ENCODE measurements at places on chromosomes 13 and 19. TPM values are rescaled to one million over a fixed set of nuclear protein-coding genes. Genes with fewer than 3 reads are reported as not detected.

GRCh38 chr13:33174491-33174890 is 111.1 kb downstream of the STARD13 start:
- no peak overlapping the region for H3K27ac ChIP-seq
- H3K4me1 ChIP-seq: no peaks in the 10 kb centered on the region
- no peaks in the 10 kb centered on the region for H3K27me3 ChIP-seq
- H3K4me3 ChIP-seq: no peak overlapping the region
- DNase-seq: no peak

GRCh38 chr19:54464044-54464629 is 559 bp upstream of the LENG9 start:
- H3K27ac ChIP-seq: peak overlapping the region; percentile 98
- peaks cover 32% of the 10 kb centered on the region for H3K36me3 ChIP-seq
- H3K4me1 ChIP-seq: peaks cover 53% of the 10 kb centered on the region
- H3K27me3 ChIP-seq: peaks cover 3% of the 10 kb centered on the region

The N4BP2L2 gene
- total RNA-seq: 192 TPM

The FOXA3 gene
- total RNA-seq: 0.68 TPM

DNA sequence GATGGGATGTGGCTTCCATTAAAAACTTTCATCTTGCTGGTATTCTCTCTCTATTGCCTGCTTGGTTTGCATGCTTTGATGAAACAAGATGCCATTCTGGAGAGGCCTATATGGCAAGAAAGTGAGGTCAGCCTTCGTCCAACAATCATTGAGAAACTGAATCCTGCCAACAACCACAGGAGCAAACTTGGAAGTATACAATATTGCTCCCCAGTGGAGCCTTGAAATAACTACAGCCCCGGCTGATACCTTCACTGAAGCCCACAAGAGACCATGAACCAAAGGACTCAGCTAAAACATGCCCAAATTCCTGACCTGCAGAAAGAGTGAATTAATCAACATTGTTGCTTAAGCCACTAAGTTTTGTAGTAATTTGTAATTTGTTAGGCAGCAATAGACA is 82.5 kb upstream of the FGF14 start:
- H3K27ac ChIP-seq: no peak overlapping the region
- H3K27me3 ChIP-seq: no peaks in the 10 kb centered on the region
- DNase-seq: no peak
- no peaks in the 10 kb centered on the region for H3K4me1 ChIP-seq
- H3K4me3 ChIP-seq: no peak overlapping the region

The KRTDAP gene
- total RNA-seq: 0.89 TPM

GRCh38 chr13:113954046-113954835 is 19.6 kb downstream of the C13orf46 start:
- no peaks in the 10 kb centered on the region for H3K36me3 ChIP-seq
- no peak overlapping the region for H3K27ac ChIP-seq
- peak; percentile 32 for DNase-seq

DNA sequence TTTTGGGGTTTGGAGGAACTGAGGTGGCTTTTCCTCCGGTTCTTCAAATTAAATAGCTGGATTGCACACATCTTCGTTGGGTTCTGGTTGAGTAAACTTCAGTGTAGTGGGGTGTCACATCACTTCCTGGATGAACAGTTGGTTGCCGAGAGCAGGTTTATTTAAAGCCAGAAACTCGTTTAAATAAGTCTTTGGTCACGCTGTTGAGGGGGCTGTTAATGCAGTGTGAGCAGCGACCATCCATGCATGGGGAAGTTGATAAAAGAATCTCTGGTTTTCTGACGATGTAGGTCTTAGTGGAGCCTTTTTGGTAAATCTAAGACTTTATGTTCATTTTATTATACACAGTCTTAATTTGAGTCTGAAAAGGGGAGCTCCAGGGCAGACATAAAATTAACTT is 351.2 kb upstream of the ARGLU1 start:
- no peaks in the 10 kb centered on the region for H3K27me3 ChIP-seq
- no peak for DNase-seq
- peaks cover 16% of the 10 kb centered on the region for H3K4me1 ChIP-seq

The KCNC3 gene
- 11.1 TPM for total RNA-seq

- no peaks in the 10 kb centered on the region for H3K36me3 ChIP-seq
- no peaks in the 10 kb centered on the region for H3K4me1 ChIP-seq
- no peak overlapping the region for H3K4me3 ChIP-seq
- H3K27ac ChIP-seq: no peak overlapping the region
- no peaks in the 10 kb centered on the region for H3K27me3 ChIP-seq
Measured at GRCh38 chr19:47581605-47582319, 8.8 kb upstream of the ZNF541 start.

The ZNF497 gene
- total RNA-seq: 2.5 TPM

The MOB3A gene
- 69.2 TPM for total RNA-seq

DNA sequence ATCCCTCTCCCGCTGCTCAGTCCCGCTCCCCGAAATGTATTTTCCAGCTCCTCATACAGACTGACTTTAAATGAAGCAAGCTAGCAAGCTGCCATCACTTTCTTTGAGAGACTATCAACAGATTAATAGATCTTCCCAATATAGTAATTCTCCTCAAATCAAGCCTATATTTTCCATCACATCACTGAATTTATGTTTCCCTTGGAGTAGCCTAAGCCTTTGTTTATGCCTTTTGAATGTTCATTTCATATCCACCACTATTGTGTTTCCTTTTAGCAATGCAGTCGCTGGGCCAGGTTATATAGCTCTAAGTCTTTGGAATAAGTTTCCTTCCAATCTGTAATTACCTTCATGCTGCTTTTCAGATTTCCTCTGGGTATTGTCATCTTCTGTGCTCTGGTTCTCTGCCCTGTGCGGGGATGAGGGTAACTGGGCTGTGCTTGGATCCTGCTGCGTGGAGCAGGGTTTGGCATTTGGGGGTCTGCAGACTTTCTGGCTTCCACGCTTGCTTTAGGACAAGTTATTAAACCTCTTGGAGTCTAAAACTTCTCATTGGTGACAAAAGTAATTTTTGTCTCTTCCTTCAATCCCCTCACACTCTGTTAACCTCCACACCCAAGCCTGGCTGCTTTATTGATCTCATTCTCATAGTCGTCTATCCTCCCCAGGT is 256.9 kb downstream of the DLEU7 start:
- no peak overlapping the region for H3K4me3 ChIP-seq
- no peak overlapping the region for H3K27ac ChIP-seq
- no peaks in the 10 kb centered on the region for H3K27me3 ChIP-seq
- H3K4me1 ChIP-seq: no peaks in the 10 kb centered on the region

DNA sequence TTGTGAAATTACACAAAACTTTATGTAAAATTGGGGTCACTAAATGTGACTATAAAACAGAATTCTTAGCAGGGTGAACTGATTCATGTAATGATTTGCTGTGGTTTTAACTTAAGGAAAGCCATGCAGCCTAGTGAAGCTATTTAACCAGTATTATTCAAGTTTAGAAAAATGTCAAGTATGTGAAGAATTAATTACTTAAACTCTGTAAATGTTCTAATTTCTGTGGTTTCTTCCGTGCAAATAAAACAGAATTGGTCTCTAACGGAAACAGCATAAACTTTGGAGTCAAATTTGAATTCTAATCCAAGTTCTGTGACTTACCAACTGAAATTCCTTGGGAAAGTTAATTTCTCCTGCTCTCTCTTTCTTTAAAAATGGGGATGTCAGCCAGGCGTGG is 13.3 kb downstream of the CDC16 start:
- no peaks in the 10 kb centered on the region for H3K27me3 ChIP-seq
- no peak overlapping the region for H3K27ac ChIP-seq
- peaks cover 100% of the 10 kb centered on the region for H3K36me3 ChIP-seq
- DNase-seq: no peak
- H3K4me3 ChIP-seq: no peak overlapping the region
- no peaks in the 10 kb centered on the region for H3K4me1 ChIP-seq

DNA sequence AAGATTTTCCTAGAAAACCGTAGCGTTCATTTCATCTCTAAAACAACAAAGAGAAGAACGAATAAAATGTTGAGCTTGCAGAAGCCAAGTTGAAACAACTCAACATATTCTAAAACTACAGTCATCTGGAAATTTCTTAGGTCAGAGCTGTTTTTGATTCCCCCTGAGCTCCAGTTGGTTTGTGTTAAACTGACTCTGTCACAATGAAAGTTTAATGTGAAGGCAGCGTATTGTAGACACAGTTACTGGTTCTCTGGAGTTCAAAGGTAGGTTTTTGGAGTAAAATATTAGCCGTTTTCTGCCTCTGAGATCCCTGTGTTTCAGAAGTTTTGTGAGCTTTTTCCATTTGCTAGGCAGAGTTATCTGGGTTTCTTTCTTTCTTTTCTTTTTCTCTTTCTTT is 2.2 kb downstream of the ARHGEF7 start:
- H3K27me3 ChIP-seq: peaks cover 35% of the 10 kb centered on the region
- no peaks in the 10 kb centered on the region for H3K36me3 ChIP-seq
- H3K27ac ChIP-seq: no peak overlapping the region
- H3K4me3 ChIP-seq: no peak overlapping the region
- DNase-seq: no peak

DNA sequence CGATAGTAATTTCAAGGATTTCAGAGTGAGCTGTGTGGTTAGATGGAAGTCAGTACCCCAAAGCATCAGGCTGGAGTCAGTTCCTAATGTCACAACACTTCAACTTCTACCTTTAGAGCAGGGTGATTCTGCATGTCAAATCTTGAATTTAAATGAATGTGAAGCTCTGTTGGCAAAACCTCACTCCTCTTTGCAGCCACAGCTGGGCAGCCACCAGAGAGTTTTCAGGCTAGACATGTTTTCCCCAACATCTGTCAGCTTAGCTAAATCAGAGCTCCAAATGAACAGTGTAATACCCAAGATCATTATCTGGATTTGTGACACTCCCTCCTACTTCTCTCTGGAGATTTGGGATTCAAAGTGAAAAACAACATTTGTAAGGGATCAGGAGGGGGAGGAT is 33.7 kb upstream of the OLFM4 start:
- H3K27me3 ChIP-seq: no peaks in the 10 kb centered on the region
- no peak for DNase-seq
- no peaks in the 10 kb centered on the region for H3K36me3 ChIP-seq
- no peaks in the 10 kb centered on the region for H3K4me1 ChIP-seq

The RNF17 gene
- total RNA-seq: not detected

DNA sequence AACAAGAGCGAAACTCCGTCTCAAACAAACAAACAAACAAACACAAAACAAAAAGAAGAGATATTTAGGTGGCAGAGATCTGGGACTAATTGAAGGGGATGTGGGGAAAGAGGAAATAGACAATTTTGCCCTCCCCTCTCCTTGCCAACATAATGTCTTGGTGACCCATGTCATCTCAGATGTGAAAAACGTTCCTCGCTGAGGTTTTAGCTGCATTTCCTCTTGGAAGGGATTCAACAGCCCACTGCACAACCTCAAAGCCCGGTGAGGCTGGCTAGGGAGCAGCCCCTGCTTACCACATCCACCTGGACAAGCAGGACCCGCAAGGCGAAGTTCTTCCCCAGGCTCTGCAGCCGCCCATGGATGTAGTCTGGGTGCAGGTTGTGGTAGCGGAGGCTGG is 4.9 kb downstream of the ERCC1 start:
- H3K36me3 ChIP-seq: peaks cover 69% of the 10 kb centered on the region
- no peaks in the 10 kb centered on the region for H3K27me3 ChIP-seq
- DNase-seq: no peak
- peak overlapping the region; percentile 32 for H3K27ac ChIP-seq

The NMRK2 gene
- total RNA-seq: not detected

DNA sequence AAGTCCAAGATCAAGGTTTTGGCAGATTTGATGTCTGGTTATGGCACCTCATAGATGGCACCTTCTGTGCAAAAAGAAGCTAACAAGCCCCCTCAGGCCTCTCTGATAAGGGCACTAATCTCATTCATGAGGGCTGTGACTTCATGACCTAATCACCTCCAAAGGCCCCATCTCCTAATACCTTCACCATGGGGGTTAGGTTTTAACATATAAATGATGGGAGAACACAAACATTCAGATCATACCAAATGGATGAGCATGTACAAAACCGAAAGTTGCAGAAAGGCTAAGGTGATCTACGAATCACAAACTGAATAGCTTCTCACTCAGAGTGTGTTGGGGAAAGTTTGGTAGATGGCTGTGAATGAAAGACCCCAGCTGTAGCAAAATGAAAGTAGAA is 217.4 kb downstream of the TBC1D4 start:
- H3K4me1 ChIP-seq: no peaks in the 10 kb centered on the region
- no peak overlapping the region for H3K4me3 ChIP-seq
- no peak for DNase-seq

The EXOC3L2 gene
- 3.6 TPM for total RNA-seq

GRCh38 chr19:6738787-6739389 is 592 bp upstream of the TRIP10 start:
- peak overlapping the region; percentile 78 for H3K27ac ChIP-seq
- peaks cover 62% of the 10 kb centered on the region for H3K4me1 ChIP-seq
- no peaks in the 10 kb centered on the region for H3K27me3 ChIP-seq
- H3K4me3 ChIP-seq: peak overlapping the region; percentile 93
- DNase-seq: peak; percentile 70

GRCh38 chr13:93700115-93700514 is 473.5 kb downstream of the GPC6 start:
- no peaks in the 10 kb centered on the region for H3K36me3 ChIP-seq
- DNase-seq: no peak
- H3K27me3 ChIP-seq: no peaks in the 10 kb centered on the region

GRCh38 chr19:3080286-3080685 is 13.9 kb upstream of the GNA11 start:
- no peaks in the 10 kb centered on the region for H3K27me3 ChIP-seq
- peak overlapping the region; percentile 24 for H3K27ac ChIP-seq
- DNase-seq: no peak
- H3K4me3 ChIP-seq: no peak overlapping the region

DNA sequence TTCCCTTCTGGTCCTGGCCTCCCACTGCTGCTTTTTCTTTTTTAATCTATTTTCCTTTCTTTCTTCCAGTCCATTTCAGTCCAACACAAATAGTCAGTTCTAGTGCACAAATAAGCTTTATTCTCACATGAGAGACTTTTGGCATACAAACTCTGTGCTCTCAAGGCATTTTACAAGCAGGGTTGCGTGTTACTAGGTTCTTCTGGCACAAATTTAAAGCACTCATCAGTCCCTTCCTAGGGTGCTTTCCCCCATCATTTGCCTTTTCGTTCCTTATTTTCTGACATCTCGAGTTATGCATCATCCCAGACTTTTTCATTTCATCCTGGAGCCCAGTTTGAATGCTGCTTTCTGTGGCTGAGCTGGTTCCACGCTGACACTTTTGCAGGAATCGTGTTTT is 29.8 kb upstream of the IL17D start:
- H3K27ac ChIP-seq: no peak overlapping the region
- no peak overlapping the region for H3K4me3 ChIP-seq

GRCh38 chr13:34452831-34453230 is 489.2 kb upstream of the NBEA start:
- H3K4me3 ChIP-seq: no peak overlapping the region
- no peaks in the 10 kb centered on the region for H3K27me3 ChIP-seq
- DNase-seq: no peak
- H3K36me3 ChIP-seq: no peaks in the 10 kb centered on the region
- no peak overlapping the region for H3K27ac ChIP-seq
- no peaks in the 10 kb centered on the region for H3K4me1 ChIP-seq

The KLF5 gene
- total RNA-seq: 46.6 TPM

GRCh38 chr13:64937302-64937701 is 2292.8 kb downstream of the PCDH9 start:
- DNase-seq: no peak
- no peaks in the 10 kb centered on the region for H3K4me1 ChIP-seq
- no peak overlapping the region for H3K27ac ChIP-seq
- no peak overlapping the region for H3K4me3 ChIP-seq
- no peaks in the 10 kb centered on the region for H3K36me3 ChIP-seq
- no peaks in the 10 kb centered on the region for H3K27me3 ChIP-seq
